Stimulated activated CD4-positive, alpha-beta T cell treated with anti-CD3 and anti-CD28 coated beads, Interleukin-1b, Interleukin-23, amount 100 ng/mL, for 1 hour (primary cell): ENCODE measurements at places on chromosomes 11 and 22.

GRCh38 chr11:115765803-115766239 lies 261.6 kb upstream of the CADM1 start:
- no peak for DNase-seq

GRCh38 chr11:117989351-117990102 lies 3.3 kb downstream of the IL10RA start:
- DNase-seq, result no peak

GRCh38 chr11:110793556-110793955 lies 81.3 kb upstream of the ARHGAP20 start:
- DNase-seq, result no peak

DNA sequence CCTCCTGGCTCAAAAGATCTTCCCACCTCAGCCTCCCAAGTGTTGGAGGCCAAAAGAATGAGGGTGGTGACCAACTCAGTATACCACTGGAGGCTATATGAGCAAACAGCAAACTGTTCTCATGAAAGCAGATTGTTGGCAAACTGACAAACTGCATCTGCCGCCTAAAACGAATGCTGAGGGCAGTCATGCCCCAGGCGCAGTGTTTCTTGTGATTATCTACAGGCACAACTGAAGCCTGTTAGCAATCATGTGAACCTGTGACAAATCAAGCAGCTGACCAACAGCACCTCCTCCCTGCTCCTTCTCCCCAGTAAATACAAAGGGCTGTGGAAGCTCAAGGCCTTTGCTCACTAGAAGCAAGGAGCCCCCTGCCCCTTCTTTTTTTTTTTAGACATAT lies 47.8 kb downstream of the BTBD10 start:
- no peak for DNase-seq

DNA sequence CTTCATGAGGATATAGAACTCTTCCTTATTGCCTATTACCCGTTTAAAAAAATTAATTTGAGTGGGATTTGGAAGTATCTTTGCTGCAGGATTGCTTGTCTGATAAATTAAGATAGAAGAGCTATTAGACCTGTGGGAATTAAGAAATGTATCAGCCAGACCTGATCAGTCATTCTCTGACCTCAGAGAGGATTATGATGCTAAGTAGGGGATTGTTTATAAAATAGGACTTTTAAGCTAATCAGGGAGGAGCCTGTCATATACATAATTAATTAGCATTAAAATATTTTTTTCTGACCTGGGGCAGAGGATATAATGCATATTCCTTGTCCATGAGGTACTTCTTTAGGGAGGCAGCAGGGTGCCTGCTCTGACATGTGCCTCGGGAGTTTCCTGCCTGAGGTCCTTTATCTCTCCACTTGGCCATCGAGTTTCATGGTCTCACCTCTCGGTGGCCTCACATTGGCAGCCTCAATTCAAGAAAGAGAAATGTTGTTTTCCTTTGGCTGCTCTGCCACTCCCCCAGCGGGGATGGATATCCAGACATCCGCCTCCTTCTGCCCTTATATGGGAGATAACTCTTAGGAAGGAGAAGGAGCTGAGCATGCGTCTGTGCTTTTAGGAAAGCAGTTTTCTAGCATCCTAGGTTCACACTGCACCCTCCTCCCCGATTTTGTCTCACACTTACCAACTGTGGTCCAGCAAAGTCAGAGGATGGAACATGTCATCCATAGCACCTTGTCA lies 41.1 kb downstream of the DIXDC1 start:
- no peak for DNase-seq

- no peak for DNase-seq
Observed at GRCh38 chr22:20494978-20495860, at the start of gene KLHL22. Gene KLHL22 (minus strand): TSS chr22:20495795. CDS start chr22:20489211, 6,584 bp downstream.

- DNase-seq, result no peak
Observed at GRCh38 chr11:115396533-115396932, 107.7 kb downstream of the CADM1 start.

- DNase-seq, result no peak
Observed at GRCh38 chr22:40203572-40203971, 25.8 kb downstream of the TNRC6B start.

DNA sequence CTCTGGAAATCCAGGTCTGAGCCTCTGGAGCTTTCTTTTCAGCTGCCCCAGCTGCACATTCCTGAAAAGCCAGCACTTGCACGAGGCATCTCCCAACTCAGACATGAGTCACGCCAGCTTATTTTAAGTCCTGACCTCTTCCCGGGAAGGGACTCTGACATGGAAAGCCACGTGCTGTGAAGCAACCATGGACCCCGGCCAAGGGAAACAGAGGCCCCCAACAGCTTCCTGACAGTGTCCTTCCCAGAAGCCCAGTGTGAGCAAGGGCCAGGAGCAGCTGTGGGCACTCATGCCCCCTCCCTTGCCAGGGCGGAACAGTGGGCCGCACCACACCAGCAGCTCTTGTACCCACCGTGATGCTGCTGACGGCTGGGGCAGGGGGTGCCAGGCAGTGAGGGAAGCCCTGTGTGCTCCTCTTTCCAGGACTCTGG lies 118.8 kb upstream of the CADM1 start:
- no peak for DNase-seq
